NCI-H1694 (cell line): ENCODE measurements at places on chromosomes 4 and X.

DNA sequence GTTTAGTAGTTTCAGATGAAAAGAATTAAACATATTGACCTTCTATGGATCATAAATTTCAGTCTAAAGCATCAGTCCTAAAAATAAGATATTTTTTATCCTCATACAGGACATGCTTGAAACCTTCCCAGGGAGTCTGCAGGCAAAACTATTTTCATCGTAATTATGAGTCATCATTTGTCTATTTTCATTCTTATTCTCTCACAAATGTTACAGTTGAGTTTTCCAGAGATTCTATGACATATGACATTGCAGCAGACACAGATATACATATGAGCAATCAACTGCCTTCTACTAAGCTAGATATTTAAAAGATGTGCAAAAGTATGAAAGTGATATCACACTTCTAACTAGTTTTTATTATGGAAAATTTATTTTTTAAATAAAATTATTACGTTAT is 398.0 kb downstream of the MAGEB5 start:
- DNase-seq = no peak

- DNase-seq = no peak
Observed at GRCh38 chrX:21838937-21839333, 482 bp upstream of the MBTPS2 start.

- DNase-seq = no peak
Observed at GRCh38 chr4:3869661-3870566, 103.7 kb downstream of the ADRA2C start.

DNA sequence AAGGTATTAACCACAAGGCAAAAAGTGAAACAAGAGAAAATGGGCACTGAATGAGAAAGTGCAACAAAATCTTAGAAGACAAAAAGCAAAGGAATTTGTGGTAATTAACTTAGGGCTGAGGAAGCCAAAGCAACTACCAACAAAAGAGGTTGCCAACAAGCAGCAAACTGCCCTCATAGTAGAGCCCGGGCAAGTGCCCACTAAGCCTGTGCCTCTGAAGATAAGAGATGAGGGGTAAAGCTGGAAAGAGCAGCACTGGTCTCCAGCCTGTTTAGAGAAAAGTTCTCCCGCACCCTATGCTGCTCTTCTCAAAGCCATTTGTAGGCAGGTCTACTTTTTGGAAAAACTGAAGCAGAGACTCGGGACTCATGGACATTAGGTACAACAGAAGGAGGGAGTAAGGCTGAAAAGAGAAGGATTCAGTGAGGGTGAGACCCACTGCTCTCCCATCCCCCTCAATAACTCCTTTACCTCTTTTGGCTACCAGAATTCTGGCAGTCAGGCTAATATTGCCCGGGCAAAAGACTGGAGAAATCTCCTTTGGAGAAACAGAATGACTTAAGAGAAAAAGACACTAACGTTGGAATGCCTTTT is 29.6 kb upstream of the KCNE5 start:
- no peak for DNase-seq

DNA sequence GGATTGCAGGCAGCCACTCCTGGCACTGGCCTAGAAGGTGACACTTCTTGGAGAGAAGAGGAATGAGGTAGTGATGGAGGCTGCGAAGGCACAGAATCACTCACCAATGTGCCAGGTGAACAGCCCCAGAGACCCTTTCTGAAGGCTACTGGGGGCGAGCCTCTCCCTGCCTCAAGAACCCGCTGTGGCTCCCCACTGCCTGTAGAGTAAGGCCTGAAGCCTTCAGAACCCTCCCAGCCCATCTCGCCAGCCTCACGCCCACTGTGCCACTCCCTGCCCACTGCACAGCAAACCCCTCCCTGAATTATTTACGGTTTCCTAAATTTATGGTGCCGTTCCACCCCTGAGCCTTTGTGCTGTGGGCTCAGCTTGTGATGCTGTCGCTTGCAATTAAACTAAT is 24.2 kb upstream of the SORCS2 start:
- DNase-seq = no peak

DNA sequence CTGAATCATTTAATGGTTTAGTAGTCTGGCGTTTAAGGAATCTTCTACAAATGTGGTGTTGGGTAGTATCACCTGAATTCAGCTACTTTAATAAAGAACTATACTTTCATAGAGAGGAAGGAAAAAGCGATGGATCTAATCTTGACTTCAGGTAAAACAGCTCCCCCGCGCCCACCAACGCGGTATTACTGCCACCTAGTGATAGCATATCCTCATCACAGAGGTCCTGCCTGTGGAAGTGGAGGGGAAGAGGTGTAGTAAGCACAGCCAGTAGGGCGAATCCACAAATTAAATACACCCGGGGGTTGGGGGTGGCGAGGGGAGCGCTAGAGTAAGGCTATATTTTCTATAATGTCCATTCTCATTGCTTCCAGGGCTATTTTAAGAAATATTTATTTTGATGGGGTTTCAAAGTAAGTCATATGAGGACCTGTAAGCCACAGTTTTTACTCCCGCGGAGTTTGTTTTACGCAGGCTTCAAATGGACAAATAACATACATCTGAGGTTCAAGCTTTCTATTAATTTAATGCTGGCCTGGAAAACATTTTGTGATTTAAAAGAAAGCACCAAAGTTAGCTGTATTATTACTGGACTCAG is 8.3 kb upstream of the DAPP1 start:
- peak; percentile 19 for DNase-seq

- DNase-seq = no peak
Observed at GRCh38 chr4:2768124-2768523, 12.0 kb upstream of the TNIP2 start.

DNA sequence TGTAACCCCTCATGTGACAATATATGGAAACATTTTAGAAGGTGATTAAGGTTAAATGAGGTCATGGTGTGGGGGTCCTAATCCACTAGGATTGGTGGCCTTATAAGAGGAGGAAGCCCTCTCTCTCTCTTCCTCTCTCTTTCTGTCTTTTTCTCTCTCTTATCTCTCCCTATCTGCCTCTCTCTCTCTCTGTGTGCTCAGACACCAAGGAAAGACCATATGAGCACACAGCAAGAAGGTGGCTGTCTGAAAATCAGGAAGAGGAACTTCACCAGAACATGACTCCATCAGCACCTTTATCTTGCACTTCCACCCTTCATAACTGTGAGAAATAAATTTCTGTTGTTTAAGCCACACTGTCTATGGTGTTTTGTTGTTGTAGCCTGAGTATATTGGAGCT is 1472.2 kb downstream of the PCDH7 start:
- no peak for DNase-seq

DNA sequence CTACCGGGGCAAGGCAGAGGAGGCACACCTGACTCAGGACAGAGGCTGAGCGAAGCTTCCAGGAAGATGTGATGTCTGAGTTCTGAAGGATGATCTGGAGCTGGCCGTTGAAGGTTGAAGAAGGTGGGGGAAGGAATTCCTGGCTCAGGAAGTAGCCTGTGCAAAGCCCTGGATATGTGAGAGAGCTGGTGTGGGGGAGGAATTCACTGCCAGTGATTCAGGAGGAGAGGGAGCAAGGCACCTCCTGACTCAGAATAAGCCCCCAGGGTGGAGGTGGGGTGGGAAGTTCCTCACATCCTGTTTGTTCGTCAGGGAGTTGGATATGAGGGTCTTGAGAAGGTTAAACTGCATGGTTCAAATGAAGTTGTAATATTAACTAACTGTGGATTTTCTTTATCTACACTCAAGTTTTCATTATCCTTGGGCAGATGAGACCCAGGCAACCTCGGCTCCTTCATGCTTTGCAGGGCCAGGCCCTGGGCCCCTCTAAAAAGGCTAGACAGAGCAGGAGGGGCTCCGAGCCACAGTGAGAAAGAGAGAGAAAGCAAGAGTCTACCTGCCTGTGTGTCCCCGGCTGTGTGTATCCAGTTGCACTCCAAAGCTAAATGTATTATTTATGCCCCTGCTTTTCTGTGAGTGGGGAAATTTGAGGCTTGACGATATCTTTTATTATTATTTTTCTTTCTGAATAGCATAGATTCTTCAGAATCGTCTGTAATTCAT is 7.1 kb downstream of the NHSL2 start:
- DNase-seq = no peak

- DNase-seq = no peak
Observed at GRCh38 chr4:58653251-58653650, 1543.1 kb upstream of the IGFBP7 start.

GRCh38 chr4:7062816-7063215 is 5.0 kb downstream of the GRPEL1 start:
- no peak for DNase-seq

DNA sequence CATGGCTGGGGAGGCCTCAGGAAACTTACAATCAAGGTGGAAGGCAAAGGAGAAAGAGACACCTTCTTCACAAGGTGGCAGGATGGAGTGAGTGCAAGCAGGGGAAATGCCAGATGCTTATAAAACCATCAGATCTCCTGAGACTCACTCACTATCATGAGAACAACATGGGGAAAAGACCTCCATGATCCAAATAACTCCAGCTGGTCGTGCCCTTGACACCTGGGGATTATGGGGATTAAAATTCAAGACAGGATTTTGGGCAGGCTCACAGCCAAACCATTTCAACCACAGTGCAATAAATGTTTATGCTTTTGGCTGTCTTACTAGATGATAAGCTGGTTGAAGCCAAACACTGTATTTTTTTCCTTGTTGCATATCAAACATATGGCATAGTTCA is 1112.4 kb downstream of the STIM2 start:
- no peak for DNase-seq

GRCh38 chr4:78031417-78031950 is 25.6 kb upstream of the FRAS1 start:
- DNase-seq = no peak

GRCh38 chr4:140742838-140743193 is 13.4 kb downstream of the TBC1D9 start:
- no peak for DNase-seq

GRCh38 chrX:129719931-129720530 is 18.7 kb upstream of the XPNPEP2 start:
- DNase-seq = no peak

DNA sequence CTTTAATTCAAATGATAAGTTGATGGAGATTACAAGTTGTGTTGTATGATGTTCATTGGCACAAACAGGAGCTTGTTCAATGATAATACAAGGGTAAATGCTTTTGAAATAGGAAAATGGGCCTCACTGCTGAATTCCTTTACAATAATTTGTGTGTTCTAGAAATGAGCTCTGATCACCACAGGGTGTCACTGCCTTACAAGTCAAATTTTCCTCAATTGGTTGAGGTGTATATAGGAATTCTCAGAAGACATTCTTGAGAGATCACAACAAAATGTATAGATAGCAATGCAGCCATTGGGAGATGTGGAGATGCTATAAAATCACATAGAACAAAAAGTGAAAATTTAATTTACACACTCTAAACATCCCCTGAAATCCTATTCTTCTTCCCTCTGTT is 49.6 kb downstream of the KLF8 start:
- peak; percentile 0 for DNase-seq

GRCh38 chrX:11109968-11110367 is 1.2 kb upstream of the HCCS start:
- DNase-seq = no peak

GRCh38 chr4:13539619-13540445 is 4.5 kb downstream of the NKX3-2 start:
- DNase-seq = no peak

DNA sequence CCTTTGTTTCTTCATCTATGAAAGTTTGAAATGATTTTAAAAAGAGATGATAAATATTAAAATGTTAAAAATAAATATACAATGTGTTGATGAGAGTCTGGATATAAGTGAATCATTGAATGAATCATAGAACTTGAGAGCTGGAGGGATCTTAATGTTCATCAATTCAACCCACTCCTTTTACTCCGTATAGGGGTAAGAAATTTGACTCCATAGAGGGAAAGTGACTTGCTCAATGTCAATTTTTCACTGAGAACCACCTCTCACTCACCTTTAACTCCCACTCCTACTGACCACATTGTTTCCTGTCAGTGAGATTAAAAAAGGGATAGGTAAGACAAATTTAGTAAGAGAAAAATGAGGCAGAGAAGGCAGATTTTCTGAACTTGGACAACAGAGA is 557.2 kb upstream of the GRIA3 start:
- no peak for DNase-seq

GRCh38 chr4:60617731-60618130 is 582.4 kb upstream of the ADGRL3 start:
- no peak for DNase-seq

DNA sequence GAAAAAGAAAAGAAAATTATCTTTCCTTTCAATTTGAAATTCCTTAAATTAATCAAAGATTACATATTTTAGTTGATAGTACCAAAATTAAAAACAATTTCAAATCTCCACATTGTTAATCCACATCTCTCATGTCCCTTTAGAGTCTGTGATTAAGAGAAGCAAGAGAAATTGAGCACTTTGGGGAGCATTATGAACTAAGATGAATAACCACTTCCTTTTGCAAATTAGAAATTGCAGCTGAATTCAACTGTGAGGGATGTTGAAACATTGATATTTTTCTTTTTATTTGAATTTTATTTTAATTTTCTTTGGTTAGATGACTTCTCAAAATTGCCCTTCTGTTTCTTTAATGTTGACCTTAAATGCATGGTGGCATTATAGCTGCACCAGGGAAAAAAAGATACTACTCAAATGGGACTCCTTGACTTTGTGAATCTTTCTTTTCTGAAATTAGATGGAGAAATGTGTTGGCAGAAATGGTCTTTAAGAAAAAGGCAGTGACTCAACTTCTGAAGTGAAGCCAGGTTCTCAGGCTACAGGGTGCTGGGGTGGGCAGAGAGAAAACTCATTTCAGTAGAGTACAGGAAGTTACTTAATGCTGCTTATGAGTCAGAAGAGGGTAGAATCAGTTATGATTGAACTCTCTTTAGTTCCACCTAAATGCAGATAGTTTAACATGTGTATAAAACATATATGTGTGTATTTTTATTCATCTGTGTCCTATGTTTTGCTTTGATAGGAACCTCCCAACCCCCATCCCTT is 92.0 kb upstream of the TNIP3 start:
- DNase-seq = no peak

DNA sequence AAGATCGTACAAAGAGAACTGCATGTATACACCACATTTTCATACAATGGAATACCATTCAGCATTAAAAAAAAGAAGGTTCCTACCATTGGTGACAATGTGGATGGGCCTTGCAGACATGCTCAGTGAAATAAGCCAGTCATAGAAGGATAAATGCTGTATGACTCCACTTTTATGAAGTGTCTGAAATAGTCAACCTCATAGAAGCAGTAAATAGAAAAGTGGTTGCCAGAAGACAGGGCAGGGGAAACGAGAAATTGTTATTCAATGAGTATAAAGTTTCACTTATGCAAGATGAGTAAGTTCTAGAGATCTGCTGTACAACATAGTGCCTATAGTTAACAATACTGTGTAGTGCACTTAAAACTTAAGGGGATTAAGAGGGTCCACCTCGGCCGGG is 257.5 kb upstream of the FTHL17 start:
- no peak for DNase-seq

DNA sequence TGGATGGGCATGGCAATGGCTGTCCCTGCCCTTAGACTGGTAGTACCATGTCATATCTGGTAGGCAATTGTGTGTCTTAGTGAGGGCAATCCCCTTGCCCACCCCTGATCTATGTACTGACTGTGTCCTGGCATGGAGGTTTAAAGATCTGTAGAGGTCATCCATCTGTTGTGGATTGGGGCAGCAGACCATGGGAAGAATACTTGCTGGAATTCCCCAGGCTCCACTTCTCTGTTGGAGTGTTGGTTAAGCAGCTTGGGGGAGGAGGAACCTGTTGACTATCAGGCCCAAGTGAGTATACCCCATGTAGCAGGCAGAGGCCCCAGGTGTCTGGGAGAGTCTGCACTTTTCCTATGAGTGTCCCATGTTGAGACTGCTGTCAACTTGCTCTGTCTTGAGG is 246.7 kb upstream of the DIPK2B start:
- no peak for DNase-seq
